ENCODE measurements at places on chromosomes 12 and 14.

DNA sequence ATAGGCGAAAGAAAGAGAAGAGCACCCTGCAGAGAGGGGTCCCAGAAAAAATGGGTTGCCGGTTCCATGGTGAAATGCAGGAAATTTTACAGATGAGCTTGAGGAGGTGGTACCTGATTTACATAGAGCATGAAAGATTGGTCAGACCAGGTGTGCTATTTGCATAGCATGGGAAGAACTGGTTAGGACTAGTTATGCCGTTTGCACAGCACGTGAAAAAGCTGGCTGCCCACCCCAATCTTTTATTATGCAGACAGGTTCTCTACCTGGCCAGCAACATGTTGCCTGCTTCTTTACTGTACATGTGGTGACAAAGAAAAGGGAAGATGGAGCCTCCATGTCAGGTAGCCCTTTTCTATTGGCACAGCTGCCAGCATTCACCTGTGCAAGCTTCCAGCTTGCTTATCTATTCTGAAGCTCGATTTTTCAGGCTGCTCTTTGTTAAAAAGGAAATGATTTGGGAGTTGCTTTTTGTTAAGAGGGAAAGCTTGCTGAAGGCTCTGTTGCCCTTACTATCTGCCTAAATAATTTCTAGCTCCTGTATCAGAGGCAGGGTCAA, 62.9 kb upstream of the ELK3 start:
- H3K36me3 ChIP-seq: no peaks in the 10 kb centered on the region
- H3K4me3 ChIP-seq: no peak overlapping the region

DNA sequence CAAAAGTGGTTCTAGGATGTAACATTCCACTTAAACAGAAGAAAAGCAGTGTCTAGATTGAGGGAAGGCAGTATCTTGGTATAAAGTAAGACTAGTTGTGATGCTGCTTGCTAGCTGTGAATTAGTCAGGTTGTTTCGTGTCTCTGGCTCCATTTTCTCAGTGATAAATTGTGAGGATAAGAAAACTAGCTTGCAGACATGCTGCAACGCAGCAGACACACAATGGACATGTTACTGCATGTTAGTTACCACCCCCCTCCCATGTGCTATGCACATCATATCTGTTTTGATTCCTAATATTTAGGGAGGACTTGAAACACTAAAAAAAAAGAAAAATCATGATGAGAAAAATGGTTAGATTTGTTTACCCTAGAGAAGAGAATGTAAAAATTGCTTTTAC, 2.9 kb downstream of the CCNK start:
- H3K4me1 ChIP-seq: peaks cover 35% of the 10 kb centered on the region
- no peak overlapping the region for H3K4me3 ChIP-seq
- no peaks in the 10 kb centered on the region for H3K36me3 ChIP-seq
- no peaks in the 10 kb centered on the region for H3K27me3 ChIP-seq
- no peak for DNase-seq

DNA sequence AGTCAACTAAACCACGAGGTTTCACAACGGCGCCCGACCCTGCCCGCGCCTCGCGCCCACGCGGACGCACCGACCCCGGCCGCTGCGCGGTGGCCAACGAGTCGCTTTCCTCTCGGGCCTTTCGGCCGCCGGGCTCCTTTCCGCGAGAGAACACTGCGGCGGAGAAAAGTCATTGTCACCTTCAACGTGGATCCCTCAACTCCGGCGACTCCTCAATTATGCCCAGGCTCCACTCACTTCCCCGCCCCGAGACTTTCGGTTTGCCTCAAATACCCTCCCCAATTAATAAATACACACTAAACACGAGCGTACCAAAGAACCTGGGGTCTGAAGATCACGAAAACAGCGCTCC, 450 bp downstream of the SINHCAF start:
- no peaks in the 10 kb centered on the region for H3K36me3 ChIP-seq
- no peaks in the 10 kb centered on the region for H3K4me1 ChIP-seq
- H3K27me3 ChIP-seq: no peaks in the 10 kb centered on the region
- peak overlapping the region; percentile 81 for H3K4me3 ChIP-seq

- no peak for DNase-seq
- H3K27ac ChIP-seq: no peak overlapping the region
- no peaks in the 10 kb centered on the region for H3K27me3 ChIP-seq
- H3K4me3 ChIP-seq: no peak overlapping the region
- no peaks in the 10 kb centered on the region for H3K4me1 ChIP-seq
Measured at GRCh38 chr12:92740411-92740810, 37.6 kb downstream of the PLEKHG7 start.

DNA sequence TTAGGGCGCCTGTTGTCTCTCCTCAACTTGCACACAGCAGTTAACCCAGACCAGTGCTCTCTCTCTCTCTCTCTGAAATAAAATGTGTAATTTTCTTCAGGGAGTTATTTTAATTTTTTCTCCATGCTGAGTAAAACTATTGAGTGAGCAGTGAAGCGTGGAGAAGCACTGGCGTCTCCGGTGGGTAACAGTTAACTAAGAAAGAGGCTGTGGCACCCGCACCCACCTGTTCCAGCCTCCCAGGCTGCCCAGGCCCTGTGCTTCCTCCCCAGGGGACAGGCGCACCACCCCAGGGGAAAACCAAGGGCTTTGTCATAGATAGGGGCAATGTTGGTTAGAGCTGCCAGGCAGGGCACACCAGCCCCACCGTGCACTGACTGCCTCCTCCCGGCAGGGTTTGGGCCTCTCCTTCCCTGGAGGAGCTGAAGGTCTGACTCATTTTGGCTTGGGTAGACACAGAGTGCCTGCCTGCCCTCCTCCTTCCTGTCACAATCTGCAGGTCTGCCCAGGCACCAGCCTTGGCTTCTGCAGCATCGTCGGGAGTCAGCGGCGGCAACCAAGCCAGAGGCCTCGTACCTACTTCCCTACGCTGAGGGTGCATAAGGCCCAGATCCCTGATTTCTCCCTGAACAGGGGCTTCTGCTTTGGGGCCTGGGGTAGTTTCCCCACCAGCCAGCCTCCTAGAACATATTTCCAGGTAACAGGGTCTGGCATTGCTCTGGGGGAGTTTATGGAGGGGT, 3.9 kb downstream of the HOXC5 start:
- H3K27me3 ChIP-seq: no peaks in the 10 kb centered on the region
- H3K36me3 ChIP-seq: no peaks in the 10 kb centered on the region
- H3K27ac ChIP-seq: no peak overlapping the region

GRCh38 chr14:37027188-37027824, 145.1 kb downstream of the SLC25A21 start:
- no peak overlapping the region for H3K4me3 ChIP-seq
- no peak overlapping the region for H3K27ac ChIP-seq
- DNase-seq: no peak

DNA sequence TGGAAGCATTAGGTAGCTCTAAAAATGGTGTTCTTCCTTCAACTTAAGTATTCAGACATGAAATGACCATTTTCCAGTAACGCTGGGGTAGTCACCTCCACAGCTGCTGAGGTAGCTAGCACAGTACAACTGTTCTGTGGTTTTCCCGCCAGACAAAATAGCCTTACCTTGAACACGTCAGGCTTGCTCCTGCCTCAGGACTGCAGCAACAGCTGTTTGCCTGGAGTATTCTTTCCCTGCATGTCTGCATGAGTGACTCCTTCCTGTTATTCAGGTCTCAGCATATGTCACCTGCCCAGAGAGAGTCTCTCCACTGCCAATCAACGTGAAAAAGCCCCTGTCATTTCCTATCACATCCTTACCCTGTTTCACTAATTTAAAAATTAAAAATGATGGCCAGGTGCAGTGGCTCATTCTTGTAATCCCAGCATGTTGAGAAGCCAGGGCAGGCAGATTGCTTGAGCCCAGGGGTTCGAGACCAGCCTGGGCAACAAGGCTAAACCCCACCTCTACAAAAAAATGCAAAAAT, 37.9 kb downstream of the WDR89 start:
- H3K4me3 ChIP-seq: no peak overlapping the region
- no peaks in the 10 kb centered on the region for H3K36me3 ChIP-seq
- no peak for DNase-seq
- H3K27me3 ChIP-seq: no peaks in the 10 kb centered on the region
- H3K4me1 ChIP-seq: no peaks in the 10 kb centered on the region
- H3K27ac ChIP-seq: no peak overlapping the region
